ENCODE measurements at places on chromosomes 7 and 10.
A peak's percentile ranks its signal among the peaks of the same experiment; 100 is the strongest.

- DNase-seq: no peak
Observed at GRCh38 chr10:24762966-24763623, 39.4 kb upstream of the ARHGAP21 start.

DNA sequence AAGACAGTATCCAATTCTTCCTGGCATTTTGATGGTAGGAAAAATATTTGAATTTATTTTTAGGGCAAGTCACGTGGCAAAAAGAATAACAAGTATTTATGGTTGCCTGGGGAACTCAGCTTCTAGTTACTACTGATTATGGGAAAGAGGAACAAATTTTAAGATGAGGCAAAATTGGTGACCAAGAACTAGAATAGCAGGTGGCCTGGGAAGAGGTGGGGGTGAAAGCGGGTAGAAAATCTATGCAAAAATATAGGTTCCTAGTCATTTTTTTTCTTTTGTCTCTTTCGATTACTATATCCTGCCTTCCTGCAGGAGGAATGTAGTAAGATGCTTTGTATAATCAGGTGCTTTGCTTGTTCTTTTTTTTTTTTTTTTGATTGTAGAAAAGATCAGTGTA lies 27.8 kb downstream of the ENTPD1 start:
- no peak for DNase-seq

- no peak for DNase-seq
Observed at GRCh38 chr7:129470411-129470810, 31.9 kb upstream of the SMKR1 start.

DNA sequence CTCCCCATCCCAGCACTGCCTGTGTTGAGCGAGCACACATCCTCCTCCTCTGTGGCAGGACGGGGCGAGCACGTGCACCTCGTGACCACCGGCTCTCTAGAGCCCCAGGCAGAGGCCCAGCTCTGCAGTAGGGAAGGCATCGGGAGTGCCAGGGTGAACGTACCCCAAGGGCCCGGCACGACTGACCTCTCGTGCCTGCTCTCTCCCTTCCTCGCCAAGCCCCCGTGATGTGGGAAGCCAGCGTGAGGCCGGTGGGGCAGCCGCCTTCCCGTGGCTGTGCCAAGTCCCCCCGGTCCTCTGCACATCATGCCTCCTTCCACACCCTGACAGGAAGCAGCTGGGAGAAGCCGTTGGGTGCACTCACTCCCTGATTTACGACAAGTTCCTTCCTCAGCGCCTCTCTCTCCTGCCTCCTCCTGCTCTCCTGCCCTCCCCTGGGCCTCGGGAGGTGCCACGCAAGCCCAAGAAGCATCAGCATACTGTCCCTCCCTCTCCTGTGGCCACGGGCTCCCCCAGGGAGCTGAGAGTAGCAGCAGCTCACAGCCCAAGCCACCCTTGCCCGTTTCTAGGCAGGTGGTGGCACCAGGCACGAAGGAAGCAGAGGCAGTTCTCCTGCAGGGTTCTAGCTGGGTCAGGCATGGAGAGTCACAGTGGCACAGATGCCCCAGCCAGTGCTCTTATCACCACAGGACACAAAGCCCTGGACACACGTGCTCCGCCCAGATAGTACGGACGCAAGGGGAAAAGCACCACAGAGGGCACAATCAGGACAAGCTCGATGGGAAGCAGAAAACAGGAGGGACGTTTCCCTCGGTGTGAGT lies 47.0 kb downstream of the AMZ1 start:
- no peak for DNase-seq

GRCh38 chr7:2680792-2681490 lies 7.1 kb upstream of the AMZ1 start:
- peak; percentile 85 for DNase-seq

DNA sequence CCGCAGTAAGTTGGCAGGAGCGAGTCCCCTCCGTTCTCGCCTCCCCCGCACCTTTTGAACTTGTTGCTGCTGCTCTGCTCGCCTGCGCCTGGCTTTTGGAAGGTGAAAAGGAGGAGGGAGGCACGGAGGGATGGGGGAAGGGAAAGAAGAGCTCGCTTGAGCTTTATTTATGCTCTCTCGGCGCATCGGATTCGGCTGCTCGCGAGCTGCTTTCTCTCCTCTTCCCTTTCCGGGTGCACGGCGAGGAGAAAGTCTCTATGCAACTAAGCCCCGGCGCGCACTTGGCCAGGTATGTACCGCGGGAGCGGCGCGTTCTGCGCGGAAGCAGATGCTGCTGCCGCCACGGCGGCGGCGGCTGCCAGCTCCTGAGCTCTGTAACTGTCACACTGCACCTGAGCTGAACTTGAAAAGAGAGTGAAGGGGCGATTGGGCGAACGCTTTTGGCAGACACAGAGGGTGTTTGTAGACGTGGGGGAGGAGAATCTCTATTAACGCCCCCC lies 551 bp downstream of the KCND2 start:
- DNase-seq: no peak

- no peak for DNase-seq
Observed at GRCh38 chr10:123140164-123140982, 4.6 kb downstream of the HMX3 start.

- DNase-seq: no peak
Observed at GRCh38 chr7:44184206-44184872, 4.9 kb downstream of the GCK start.

DNA sequence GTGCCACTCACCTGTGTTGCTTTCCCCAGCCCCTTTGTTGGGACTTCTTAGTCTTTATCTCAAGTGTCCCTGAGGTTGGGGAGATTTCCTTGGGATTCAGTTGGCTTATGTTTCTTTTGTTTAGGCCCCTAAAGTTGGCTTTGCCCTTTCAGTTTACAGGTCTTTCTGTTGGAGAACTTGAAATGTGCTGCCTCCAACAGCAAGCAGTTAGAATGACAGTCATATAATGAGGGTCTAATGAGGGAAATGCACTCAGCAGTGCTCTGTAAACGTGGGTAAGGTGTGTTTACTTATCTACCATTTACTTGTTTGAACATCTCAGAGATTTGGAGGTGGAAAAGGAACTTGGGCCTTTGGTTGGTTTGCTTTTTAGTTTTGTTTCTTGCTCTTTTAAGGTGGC lies 191.4 kb upstream of the STK17A start:
- DNase-seq: no peak

- DNase-seq: no peak
Observed at GRCh38 chr10:26227786-26228185, 11.2 kb downstream of the GAD2 start.

- DNase-seq: no peak
Observed at GRCh38 chr7:120370954-120371353, 98.0 kb downstream of the KCND2 start.

- DNase-seq: no peak
Observed at GRCh38 chr7:133771788-133772419, 355.2 kb upstream of the LRGUK start.

DNA sequence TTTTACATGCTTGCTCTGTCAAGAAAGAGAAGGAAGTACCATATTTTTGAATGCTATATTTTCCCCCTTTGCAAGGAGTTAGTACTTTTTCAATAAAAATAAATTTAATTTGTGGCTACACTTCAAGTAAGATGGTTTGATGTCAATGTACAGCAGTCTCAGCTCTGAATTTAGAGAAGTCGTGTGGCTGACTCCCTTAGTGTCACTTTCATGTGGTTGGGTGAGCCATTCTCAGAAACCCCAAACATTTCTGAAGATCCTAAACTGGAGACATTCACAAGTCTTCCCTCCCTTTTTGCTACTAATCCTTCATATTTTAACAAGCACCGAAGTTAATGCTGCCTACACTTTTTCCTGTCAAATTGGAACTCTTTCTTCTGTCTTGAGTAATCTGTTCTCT lies 244.4 kb downstream of the DYNC1I1 start:
- no peak for DNase-seq

- no peak for DNase-seq
Observed at GRCh38 chr7:128036226-128036940, 5.1 kb upstream of the LRRC4 start.

- no peak for DNase-seq
Observed at GRCh38 chr7:27693794-27694193, 31.1 kb upstream of the HIBADH start.

- DNase-seq: no peak
Observed at GRCh38 chr7:55077561-55078410, 59.0 kb downstream of the EGFR start.

- no peak for DNase-seq
Observed at GRCh38 chr7:108157606-108158335, 27.6 kb upstream of the LAMB4 start.

DNA sequence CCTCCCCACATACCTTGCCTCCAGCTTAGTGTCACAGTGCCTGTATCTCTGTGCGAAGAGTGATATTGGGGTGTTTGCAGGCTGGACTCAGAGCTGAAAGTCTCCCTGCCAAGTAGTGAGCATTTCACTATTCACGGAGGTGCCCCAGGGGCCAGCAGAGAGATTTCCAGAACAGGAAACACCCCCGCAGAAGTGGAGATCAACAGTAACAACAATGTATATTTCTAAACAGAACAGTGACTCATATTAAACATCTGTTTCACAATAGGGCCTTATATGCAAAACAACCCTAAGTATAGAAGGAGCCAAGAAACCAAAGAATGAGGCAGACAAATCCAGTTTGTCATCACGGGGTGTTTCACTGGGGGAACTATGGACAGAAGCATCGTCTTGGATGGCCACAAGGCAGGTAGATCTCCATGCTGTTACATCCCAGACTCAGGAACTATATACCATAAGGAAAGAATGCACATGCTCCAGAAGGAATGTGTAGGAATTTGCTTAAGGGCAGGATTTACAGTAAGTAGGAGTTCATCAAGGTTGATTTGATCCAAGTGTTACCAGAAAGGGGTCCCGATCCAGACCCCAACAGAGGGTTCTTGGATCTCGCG lies 29.3 kb upstream of the CCL24 start:
- no peak for DNase-seq

DNA sequence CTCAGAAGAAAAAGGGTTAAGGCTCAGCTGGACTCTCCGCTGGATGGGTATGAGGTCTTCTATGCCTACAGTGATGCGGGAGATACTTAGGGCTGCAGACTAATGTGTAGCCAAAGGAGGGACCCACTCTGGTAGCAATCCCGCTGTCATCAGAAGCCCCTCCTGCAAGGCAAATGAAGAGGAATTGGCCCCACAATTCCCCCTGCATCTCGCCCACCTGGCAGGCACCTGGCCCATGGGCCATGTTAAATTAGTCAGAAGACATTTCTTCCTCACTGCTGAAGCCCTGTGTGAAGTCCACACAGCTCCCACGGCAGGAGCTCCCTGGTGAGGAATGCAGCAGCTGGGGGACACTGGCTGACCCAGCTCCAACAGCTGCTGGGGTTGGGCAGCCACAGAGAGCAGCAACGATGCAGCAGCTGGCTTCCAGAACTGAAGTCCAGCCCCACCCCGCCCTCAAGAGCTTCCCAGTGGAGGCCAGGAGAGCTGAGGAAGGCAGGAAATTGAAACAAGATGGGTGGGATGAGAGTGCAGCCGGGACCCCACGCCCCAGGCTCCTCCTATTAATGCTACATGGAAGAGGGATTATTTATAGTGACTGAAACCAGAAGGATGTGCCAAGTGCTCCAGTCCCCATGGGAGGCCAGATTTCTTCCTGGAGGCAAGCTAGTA lies 5.5 kb downstream of the VSTM4 start:
- no peak for DNase-seq

DNA sequence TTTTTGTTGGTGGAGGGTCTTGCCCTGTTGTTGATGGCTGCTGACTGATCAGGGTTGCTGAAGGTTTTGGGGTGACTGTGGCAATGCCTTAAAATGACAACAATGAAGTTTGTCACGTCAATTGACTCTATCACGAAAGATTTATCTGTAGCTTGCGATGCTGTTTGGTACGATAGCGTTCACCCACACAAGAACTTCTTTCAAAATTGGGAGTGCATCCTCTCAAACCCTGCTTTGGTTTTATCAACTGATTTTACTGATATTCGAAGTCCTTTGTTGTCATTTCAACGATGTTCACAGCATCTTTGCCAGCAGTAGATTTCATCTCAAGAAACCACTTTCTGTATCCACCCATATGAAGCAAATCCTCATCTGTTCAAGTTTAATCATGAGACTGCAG lies 26.0 kb downstream of the NAMPT start:
- DNase-seq: no peak

DNA sequence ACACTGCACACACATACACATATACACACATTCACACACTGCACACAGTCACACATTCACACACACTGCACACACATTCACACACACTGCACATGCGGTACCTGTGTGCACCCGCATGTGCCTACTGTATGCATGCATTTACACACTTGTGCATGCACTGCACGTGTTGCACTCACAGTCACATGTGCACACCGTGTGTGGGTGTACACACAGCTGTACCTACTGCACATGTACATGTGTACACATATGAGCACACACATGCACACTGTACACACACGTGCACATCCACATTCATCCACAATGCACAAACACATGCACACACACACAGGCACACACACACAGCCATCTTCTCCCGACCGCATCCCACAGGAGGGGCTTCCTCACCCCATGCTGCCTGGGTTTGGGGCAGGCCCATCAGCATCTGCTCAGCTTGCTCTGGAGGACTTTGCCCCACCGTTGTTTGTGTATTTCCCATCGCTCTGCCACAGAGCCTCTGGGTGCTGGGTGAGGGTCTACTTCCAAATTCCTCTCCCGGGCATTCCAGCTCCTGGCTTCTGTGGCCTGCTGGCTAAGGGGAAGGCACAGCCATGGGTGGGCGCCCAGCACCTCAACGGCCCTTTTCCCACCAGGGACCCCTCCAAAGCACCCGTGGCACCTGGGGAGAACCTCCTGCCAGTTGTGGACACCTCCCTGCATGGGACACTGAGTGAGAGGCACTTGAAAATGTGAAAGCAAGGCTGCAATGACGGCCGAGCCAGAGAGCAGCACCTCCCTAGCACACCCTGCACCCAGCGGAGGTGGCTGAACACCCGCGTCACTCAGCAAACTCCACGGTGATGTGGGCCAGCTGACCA lies 324.3 kb downstream of the PTPRN2 start:
- DNase-seq: no peak

GRCh38 chr7:149869867-149870266 lies 3.9 kb upstream of the ATP6V0E2 start:
- DNase-seq: no peak

- DNase-seq: no peak
Observed at GRCh38 chr10:124159153-124159552, 65.8 kb upstream of the CHST15 start.

All from hypothalamus (tissue), 51 donors.